Activated effector memory CD4-positive, alpha-beta T cell treated with Interleukin-2 at 50 U/mL for 16 hours (primary cell): ENCODE measurements at places on chromosomes 2 and 18.

GRCh38 chr18:67428158-67428557 is 88.4 kb downstream of the DSEL start:
- DNase-seq, result no peak

DNA sequence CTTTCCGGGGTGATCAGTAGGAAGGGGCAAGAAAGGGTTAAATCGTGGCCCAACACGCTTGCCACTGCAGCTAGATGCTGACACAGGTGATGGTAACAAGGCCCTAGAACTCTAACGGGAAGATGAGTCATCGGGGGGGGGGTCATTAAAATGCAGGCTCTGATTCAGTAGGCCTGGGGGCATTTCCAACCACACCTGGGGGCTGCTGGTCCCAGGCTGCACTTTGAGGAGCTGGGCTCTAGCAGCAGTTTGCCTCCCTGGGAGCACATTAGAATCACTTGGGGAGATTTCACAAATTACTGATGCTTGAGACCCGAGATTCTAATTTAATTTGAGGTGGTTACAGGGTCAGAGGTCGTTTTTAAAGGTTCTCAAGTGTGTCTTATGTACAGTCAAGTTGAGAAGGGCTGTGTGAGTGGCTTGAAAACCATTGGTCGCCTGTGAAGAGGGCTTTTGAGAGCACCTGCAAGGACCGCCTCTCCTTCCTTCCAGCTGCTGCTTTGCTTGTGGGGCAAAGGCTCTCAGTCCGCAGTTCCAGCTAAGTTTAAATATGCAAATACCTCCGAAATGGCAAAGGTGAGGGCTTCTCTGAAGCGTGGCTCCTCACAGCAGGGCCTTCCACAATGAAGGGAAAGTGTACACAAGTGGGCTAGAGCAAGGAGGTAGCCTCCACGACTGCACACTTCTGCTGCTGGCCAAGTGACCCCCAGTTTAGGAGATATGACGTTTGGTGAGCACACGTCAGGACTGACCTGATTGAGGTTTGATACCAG is 128.0 kb upstream of the MSH6 start:
- DNase-seq, result no peak

GRCh38 chr18:74251297-74252038 is 40.3 kb downstream of the CYB5A start:
- DNase-seq, result no peak

GRCh38 chr2:176085861-176086771 is 2.4 kb upstream of the EVX2 start:
- DNase-seq, result no peak

DNA sequence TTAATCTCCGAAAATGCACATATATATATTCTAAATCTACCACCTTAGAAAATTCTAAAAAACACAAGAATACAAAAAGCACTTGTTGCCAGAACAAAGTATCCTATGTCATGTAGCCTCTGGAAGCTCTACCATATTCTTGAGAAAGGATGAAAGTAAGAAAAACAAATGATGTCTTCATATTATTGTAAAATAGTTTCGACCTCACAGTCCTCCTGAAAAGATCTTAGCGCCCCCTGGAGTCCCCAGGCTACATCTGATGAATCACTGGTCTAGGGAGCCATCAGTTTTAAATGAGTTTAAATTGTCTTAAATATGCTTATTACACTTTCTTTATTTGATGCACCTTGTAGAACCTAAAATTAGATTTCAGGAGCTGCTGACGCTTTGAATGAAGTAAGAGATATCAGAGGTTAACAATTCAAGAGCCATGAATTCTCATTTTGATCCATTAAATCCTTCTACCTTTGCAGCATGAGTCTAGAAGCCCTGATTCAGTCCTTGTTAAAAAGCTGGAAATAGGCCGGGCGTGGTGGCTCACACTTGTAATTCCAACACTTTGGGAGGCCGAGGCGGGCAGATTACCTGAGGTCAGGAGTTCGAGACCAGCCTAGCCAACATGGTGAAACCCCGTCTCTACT is 138.8 kb downstream of the MCFD2 start:
- DNase-seq, result no peak
